DMS 273 treated with DMSO at 0.1 percent for 48 hours (cell line): ENCODE measurements at places on chromosomes 3 and 15.

DNA sequence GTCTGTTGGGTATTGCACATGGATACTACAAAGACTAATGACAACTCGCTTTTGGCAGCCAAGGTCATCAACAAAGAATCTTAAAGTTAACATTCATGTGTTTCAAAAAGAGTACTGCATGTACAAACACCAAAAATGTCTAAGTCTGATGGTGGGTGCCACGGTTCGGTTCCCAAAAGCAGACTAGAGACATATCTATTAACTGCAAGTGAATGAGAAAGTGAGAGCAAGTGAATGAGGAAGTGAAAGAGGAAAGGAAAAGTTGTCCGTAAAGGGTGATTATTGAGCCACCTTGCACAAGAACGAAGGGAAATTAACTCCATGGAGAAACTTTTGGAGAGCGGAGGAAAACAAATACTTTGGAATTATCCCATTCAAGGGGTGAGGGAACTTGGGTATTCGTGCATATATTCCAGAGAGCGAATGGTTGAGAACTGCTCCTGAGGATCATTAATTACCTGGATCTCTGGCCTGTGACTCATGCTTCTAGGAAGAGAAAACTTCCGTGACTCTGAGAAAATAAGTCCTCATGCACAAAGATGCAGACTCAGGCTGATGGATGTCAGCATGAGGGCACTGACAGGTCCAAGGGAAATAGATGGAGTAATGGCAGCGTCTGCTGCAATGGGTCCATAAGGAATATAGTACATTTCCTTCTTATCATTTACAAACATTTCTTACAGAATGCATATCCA lies 336.5 kb upstream of the TGFBR2 start:
- DNase-seq, result no peak

DNA sequence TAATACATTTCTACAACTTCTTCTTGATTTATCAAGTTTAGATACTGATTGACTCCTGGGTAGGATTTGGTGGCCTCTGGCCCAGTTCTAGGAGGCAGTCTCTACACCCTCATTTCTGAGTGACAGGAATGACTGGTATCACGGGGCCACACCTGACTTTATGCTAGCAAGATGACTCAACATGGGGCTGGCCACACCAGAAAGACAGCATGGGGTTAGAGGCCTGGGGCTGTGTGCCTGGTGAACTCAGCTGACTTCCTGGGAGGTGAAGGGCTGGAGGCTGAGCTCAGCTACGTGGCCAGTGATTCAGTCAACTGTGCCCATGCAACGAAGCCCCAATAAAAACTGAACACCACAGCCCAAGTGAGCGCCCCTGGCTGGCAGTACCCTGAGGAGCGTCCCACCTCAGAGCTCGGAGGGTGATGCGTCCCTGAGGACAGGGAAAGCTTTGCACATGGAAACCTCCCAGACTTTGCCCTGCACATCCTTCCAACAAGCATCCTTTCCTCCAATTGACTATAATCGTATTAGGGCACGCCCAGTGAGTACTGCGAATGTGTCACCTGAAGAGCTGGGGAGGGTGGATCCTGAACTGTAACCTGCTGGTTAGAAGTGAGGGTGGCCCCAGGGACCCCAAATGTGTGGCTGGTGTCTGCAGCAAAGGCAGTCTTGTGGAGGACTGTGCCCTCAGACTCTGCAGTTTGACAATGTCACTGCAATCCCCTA lies 57.2 kb downstream of the NIPA2 start:
- DNase-seq, result no peak

DNA sequence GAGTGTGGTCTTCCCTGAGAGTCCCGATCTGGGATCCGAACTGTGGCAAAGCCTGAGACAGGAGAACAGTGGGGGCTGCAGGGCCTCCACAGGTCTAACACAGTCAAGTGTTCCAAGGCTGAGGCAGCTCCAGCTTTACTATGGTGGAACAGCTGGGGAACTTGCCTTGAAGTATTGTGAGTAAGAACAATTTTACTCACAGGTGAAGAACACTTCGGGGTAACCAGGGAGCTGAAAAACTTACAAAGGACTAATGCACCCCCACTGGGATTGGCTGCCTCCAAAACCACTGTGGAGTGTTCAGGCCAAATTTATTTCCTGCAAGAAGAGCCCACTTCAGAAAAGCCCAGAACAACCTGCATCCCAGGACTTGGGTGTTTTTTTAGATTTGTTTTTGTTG lies 25.4 kb downstream of the ZIC4 start:
- DNase-seq, result no peak

- DNase-seq, result no peak
These were observed 608 bp downstream of the SCN5A start for GRCh38 chr3:38648659-38649499.

DNA sequence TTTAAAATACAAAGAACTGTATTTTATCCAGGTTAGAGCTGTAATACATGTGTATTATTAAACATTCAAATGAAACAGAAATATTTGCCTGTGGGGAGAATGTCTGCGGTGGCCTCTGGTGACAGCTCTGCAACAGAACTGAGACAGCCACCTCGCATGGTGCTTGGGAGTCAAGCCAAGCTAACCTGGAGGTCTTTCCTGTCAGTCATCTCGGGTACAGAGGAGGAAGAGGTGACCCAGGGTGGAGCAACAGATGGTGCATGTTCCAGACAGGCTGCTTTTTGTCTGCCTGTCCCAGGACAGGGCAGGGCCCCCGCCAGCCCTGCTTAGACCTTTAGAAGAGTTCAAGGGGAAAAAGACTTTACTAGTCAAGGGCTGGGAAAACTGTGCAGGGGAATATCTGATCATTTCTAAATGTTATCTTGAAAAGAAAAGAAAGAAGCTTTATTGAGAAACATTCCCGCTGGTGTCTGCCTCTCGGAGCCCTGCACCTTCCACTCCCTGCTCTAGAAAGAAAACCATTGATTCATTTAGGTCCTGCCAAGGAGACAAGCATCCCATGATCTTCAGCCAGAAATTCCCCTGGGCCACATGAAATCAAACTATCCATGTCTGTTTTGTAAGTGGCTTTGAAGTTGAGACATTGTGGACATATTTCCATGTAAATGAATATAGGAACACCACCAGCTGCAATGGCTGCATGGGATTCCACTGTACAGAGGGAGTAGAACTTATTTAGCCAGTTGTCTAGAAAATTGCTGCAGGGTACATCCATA lies 5.5 kb upstream of the NR2E3 start:
- no peak for DNase-seq

- DNase-seq, result peak; percentile 70
These were observed 171.9 kb downstream of the FMN1 start for GRCh38 chr15:33022629-33023028.

DNA sequence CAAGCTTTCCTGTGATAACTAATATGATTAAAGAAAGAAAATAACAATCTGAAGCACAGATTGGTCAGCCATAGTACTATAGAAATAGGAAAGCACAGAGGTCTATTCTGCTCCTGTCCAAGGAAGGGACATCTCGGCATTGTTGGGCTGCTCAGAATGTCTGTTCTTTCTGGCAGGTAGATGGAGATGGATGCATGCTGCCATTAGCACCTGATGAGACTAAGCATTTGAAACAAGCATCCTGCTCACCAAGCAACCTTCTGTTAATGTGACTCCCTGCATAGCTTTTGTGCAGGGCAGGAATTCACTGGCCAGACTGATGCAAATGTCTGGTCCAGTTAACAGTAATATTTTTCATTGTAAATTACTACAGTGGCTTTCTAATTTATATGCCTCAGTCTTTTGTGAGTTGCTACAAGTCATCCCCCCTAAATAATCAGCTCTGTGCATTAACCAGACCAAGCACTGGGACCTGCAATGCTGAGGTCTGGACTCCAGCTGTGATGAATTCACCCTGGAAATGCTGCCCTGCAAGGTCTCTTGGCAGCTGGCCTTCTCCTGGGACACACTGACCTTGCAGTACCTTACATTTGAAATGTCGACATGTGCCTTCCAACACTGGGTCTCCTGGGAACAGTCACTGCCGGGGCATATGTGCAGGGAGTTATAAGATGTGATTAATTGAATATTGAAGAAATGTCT lies 1123.7 kb downstream of the IGSF11 start:
- DNase-seq, result no peak

GRCh38 chr3:184977796-184978195 lies 165.8 kb downstream of the VPS8 start:
- DNase-seq, result no peak

DNA sequence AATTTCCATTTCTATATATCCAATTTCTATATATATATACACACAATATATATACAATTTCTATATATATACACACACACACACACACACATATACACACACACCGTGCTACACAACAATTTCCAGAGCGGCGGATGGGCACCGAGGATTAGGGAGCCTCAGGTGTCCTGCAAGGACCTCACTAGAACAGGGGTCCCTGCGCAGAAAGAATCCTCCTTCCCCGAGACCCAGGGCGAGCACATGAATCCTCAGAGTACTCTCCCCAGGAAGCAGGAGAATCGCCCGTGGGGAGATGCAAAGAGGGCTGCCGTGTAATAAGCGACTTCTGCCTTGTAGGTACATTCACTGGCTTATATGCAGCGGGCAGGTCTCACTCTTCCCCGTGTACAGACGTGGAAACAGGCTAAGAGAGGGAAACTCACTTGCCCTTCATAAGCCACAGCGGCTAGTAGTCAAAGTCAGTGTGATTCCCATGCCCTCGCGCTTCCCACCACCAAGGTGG lies 467 bp downstream of the PIF1 start:
- DNase-seq, result no peak

- DNase-seq, result no peak
These were observed 1080.1 kb upstream of the ALCAM start for GRCh38 chr3:104286645-104287044.

- DNase-seq, result no peak
These were observed 151.4 kb downstream of the TIGIT start for GRCh38 chr3:114445233-114445632.

- DNase-seq, result no peak
These were observed 1.4 kb upstream of the WNT5A start for GRCh38 chr3:55488398-55489055.

GRCh38 chr3:99817047-99817436 lies 620 bp upstream of the CMSS1 start:
- DNase-seq, result peak; percentile 48

DNA sequence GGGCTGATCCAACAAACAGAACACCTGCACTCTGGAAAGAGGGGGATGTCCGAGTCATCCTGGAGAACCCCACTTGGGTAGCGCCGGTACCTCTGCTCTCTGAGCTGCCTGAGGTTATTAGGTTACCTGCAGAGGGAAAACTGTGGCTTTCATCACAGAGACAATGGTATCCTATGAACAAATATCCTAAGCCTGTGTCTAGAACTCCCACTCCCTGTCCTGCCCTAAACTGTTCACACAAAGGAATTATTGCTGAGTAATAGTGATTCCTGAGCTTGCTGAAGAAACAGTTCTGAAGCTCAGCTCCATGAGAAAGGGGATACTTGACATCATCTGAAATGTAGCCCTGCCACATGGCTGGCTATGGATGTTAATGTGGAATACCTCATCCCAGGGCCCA lies 31.9 kb upstream of the WNT5A start:
- DNase-seq, result no peak
